Endodermal cell (in vitro differentiated cells): ENCODE measurements at places on chromosomes 6 and 20. TPM values are rescaled to one million over a fixed set of nuclear protein-coding genes. Genes with fewer than 3 reads are reported as not detected.

DNA sequence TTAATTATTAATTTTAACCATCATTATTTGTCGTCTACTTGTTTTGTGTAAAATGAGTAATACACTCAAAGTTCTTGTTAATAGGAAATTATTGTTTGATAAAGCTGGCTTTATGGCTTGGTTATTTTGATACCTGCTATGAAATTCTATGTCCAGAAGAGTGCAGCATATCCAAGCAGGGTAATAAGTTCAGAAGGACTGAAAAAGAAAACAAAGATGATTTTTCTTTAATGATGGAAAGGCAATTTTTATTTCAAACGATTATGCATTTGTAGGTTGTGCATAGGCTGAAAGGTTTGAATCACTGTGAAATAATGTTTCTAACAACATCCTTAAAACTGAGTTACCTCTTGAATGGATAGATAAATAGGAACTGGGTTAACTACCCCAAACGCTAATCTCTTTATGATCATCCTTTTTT, 1.4 kb upstream of the MAN1A1 start:
- DNase-seq, result no peak

DNA sequence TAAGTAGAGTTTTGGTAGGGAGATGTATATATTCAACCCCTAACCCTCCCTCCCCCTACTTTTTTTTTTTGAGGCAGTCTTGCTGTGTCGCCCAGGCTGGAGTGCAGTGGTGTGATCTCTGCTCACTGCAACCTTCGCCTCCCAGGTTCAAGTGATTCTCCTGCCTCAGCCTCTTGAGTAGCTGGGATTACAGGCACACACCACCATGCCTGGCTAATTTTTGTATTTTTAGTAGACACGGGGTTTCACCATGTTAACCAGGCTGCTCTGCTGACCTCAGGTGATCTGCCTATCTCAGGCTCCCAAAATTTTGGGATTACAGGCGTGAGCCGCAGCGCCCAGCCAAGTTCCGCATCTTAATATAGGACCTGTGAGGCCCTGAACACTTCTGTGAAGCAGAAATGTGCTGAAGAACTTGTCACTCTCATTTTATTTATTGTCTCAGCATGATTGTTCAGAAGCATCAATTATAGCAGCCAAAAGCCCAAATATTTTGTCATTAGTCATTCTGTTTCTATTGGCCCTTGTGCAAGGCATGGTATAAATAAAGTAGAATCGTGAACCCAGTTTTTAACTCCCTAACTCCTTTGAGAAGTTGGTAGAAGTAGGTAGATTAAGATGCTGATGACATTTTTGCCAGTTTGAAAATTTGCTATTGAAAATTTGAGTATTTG, 19.4 kb downstream of the DSTN start:
- no peak for DNase-seq

GRCh38 chr6:16179970-16180431, 51.1 kb downstream of the MYLIP start:
- DNase-seq, result no peak

- no peak for DNase-seq
Measured at GRCh38 chr20:35002426-35003210, 47.0 kb downstream of the MYH7B start.

DNA sequence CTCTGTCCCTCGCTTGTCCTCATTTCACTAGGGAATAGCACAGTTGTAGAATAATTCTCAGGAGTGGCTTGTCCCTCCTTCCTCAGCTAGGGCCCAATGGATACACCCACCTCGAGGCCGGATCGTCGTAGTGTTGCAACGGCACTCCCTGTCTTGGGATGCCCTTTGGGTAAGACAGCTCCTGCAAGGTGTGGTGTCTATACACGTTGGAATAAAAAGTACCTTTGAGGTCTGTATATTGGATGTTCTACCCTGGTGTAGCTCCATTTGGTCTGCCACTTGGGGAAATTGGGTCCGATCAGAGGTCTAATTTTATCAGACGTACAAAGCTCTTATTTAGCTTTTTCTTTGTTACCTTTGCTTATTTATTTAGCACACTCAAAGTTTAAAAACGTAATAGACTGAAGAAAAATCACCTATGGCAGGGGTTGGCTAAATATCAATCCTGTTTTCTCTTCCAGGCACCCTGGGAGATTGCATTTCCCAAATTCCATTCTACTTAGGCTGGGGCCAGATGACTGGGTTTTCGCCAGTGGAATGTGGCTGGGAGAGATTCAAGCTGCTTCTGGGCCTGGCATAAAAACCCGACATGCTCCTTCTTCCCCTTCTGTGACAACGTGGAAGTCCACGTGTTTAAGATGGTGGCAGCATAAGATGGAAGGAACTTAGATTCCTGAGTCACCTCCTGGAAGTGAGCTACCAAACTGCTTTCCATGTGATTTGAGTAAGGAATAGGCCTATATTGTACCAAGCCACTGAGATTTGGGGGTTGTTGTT, 82.3 kb upstream of the CD83 start:
- DNase-seq, result peak; percentile 78

- no peak for DNase-seq
Measured at GRCh38 chr6:53005663-53006250, 10.7 kb upstream of the GSTA4 start.

- DNase-seq, result no peak
Measured at GRCh38 chr6:90874931-90875330, 288.1 kb upstream of the MAP3K7 start.

GRCh38 chr20:1301031-1301529, 27.9 kb downstream of the SDCBP2 start:
- DNase-seq, result peak; percentile 91

GRCh38 chr6:38307740-38308139, 332.0 kb downstream of the BTBD9 start:
- no peak for DNase-seq

DNA sequence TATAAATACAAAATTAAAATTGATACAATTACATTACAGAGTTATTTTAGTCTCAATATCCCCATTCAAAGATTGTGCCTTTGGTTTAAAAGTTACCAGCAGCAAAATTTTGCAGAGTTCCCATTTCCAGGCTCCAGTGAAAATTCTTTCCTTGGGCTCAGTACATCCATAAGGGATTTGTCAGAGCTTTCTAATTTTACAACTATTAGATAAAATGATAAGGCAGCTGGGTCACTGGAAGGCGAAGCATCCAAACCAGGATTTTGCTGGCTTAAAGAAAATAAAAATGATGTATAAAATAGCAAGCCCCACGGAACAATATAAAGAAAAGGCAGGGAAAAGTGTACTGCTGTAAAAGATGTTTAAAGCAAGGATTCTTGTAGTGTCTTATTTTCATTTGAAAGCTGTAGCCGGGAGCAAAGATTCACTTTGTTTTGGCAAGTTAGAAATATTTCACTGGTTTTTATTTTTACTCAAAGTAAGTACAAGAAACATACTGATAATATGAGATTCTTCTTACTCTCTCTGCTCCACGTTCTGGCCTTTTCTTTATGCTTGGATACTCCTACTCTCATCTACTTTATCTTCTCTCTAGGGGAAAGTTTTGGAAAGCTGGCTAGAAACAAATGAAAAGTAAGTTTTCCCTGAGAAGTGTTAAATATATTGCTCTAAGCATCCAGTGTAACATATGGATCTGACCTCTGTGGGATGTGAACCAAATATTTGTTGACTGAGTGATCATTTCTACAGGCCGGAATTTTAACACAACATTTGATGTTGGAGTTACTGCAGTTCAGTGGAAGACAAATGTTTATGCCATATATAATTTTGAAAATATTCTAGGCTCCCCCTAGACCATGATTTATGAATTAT, 488.4 kb downstream of the PHF3 start:
- DNase-seq, result no peak

DNA sequence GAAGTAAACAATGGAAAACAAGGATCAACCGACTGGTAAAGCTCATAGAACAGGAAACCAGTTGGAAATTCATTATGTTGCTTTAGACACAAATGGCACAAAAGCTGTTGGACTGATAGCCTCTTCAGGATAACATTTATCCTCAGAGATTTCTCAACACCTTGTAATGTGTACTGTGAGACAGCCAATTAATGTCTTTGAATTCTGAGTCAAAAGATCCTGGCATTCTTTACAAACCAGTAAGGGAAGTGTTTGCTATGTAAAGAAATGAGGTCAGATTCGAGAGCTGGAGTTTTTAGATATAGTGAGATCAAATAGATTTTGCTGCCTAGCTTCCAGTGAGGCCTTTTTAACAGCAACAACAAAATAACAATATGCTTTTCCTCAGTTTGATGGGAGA, 439.2 kb downstream of the C6orf118 start:
- no peak for DNase-seq

DNA sequence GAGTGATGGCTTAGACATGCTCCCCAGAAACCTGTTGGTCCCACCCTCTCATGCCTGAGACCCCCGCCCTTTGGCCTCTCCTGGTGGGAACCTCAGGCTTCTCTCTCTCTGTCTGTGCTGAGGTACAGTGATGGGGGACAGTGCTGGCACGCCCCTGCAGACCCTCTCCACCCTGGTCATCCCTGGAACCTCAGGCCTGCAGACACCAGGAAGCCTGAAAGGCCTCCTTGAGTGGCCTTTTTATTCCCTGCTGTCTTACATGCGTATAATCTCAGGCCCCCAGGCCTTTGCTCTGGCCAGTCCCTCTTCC, 78.5 kb upstream of the MAFB start:
- DNase-seq, result peak; percentile 36

DNA sequence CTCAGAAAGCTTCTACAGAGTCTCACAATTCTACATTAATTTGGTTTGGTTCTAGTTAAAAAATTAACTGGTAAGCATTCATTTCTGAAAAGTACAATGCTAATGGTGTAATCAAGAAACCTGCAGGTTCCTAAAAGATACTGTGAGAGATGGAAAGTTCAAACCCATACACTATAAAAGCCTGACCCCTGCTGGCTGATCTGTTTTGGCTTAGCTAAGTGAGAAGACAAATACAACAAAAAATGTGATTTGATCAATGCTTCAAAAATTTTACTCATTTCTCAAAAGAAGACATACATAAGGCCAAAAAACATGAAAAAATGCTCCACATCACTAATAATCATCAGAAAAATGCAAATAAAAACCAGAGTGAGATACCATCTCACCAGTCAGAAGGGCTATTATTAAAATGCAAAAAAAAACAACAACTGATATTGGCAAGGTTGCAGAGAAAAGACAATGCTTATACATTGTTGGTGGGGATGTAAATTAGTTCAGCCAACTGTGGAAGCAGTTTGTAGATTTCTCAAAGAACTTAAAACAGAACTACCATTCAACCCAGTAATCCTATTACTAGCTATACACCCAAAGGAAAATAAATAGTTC, 102.8 kb downstream of the MOXD1 start:
- DNase-seq, result peak; percentile 83

DNA sequence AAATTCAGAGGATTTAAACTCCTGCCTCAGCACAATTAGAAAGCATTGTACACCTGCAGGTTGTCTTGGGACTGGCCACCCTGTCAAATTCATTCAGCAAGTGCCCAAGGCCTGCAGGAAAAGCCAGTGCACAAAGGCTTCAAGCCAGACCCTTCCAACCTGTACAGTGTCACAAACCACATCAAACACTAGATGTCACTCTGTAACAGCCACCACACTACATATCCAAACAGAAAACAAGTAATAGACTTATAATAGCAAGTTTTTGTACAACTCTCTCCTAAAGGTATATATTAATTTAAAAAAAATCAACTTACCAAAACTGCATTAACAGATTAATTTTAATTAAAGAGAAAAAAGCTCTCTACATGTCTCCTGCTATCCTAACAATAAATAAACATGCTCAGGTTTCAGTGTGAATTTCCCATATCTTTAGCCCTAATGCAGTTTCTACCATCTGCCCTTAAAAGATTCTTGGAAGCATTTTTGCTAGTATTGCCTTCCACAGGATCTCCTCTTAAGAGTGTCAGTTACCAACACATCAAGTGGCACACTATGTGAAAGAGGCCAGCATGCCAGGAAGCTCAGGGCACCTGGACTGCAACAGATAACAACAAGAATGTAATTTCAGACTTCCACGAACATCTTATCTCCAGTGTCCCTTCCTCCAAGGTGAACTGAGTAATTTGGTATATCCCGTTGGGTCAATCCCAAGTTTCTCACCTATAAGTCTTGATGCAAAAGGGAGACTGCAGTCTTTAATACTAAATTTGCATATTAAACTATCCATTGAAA, 47.5 kb downstream of the RALGAPA2 start:
- DNase-seq, result no peak

GRCh38 chr6:130063806-130064205, 45.4 kb downstream of the L3MBTL3 start:
- DNase-seq, result no peak

GRCh38 chr20:43459022-43459942, 1.6 kb downstream of the SRSF6 start:
- no peak for DNase-seq

BTN1A1 gene
- not detected in 2 replicates for total RNA-seq

HLA-DRB5 gene
- total RNA-seq, result 0.92 and 1.5 TPM in 2 replicates

HACE1 gene
- 17.7 and 23.7 TPM in 2 replicates for total RNA-seq

EPPIN gene
- total RNA-seq, result not detected in 3 replicates

GGTLC1 gene
- not detected in 2 replicates for total RNA-seq
